ENCODE measurements at places on chromosomes 11 and 22.

- DNase-seq: no peak
Observed at GRCh38 chr11:10301656-10302358, 3.1 kb upstream of the ADM start.

- DNase-seq: no peak
Observed at GRCh38 chr11:69640260-69640994, 529 bp upstream of the CCND1 start.

DNA sequence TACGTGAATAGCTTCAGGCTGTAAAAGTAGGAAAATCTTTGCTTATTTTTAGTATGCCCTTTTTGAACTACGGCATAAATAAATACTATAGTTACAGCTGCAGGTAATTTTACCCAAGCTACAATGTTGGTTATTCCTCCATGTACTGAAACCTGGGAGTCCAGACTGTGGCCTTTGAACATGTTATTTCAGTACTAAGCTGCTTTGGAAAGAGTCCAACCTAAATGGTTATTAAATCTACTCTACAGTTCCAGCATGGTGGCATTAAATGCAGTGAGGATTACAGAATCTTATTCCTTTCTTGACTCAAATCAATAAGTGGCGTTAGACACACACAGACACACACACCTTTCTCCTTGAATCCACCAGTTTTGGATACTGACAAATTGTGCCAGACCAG lies 165.1 kb downstream of the MSANTD4 start:
- DNase-seq: no peak

GRCh38 chr11:18721561-18722292 lies 4.3 kb downstream of the IGSF22 start:
- no peak for DNase-seq

DNA sequence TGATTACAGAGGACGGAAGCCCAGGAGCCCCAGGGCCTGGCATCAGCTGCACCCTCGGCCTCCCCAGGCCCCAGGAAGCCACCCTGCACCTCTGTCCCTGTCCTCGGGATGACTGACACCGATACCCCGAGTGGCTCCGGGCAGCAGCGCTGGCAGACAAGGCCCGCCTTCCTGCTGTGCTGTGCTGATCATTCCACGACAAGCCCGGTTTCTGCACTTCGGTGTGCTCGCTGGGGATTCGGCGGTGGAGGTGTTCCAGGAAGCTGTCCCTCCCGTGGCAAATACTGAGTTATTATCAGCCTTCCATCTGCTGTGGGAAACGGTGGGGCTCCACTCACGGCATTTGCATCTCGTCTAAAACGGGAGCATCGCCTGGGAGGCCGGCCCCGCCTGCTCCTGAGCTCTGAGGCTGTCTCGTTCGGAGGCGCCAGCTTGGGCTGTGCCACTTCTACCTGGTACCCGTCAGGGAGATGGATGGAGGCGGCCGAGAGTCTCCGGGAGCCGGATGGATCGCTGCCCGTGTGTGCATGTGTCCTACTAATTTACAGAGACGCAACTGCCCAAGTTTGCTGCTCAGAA lies 506.1 kb downstream of the BRD1 start:
- no peak for DNase-seq

GRCh38 chr22:18056807-18057474 lies 20.8 kb upstream of the PEX26 start:
- DNase-seq: no peak

DNA sequence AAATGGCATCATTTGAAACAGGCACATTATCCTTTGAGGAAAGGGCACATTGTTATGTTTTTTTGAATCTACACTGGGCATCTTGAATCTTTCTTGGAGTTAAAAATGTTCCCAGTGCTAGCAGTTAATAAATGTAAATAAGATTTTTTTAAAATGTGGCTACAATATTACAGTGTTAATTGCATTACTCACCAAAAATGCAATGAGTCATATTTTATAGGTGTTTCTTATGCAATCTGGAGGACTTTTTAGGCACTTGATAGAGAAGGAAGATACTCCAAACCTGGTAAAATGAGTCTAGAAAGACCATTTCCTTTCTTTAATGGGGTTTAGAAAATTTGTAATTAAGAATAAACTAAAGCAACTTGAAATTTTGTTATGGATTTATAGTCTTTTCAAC lies 238.0 kb downstream of the METTL15 start:
- no peak for DNase-seq

DNA sequence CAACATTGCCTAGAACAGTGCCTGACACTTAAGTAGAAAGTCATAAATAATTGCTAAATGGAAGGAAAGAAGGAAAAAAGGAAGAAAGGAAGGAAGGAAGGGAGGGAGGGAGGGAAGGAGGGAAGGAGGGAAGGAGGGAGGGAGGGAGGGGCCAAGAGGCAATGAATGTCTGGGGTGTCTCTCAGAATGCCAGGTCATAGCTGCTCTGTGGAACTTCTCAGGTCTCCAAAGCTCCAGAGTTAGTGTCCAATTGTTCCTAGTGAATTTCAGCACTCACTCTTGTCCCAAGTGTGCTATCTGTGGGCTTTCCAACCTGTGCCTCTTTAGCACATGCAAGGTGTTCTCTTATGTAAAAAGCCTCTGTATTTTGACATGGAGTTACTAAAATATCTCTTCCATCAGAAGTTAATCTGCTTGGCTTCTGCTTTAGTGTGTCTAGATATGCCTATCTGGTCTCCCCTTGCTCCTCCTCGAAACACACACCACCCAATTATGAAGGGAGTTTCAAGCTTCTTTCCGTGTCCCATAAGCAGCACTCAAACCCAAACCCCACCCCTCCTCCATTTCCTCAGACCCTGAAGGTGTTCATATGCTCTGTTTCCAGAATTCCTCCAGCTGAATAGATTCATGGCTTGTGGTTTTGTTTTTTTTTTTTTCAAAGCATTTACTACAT lies 56.5 kb downstream of the FAM76B start:
- DNase-seq: no peak

DNA sequence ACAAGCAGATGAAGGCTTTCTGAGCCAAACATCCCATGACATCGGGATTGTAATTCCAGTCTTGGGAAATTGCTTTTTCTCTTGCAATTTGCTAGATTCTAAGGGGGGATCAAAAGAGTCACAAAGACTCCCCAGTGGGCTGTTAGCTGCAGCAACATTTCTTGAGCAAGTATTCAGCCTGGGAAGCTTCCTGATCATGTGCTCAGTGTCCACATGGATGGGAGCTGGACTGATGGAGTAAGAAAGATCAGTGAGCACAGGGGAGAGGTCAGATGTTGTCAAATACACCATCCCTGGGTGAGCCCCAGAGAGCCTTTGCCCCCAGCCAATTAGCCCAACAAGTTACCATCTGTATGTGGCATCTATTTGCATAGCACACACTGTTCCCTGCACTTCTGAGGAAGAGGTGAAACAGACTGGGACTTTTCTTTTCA lies 10.2 kb upstream of the GRK3 start:
- DNase-seq: no peak

All from iPS DF 19.7 (cell line).